ENCODE measurements at places on chromosomes 12 and 14. TPM values are rescaled to one million over a fixed set of nuclear protein-coding genes. Genes with fewer than 3 reads are reported as not detected.

DNA sequence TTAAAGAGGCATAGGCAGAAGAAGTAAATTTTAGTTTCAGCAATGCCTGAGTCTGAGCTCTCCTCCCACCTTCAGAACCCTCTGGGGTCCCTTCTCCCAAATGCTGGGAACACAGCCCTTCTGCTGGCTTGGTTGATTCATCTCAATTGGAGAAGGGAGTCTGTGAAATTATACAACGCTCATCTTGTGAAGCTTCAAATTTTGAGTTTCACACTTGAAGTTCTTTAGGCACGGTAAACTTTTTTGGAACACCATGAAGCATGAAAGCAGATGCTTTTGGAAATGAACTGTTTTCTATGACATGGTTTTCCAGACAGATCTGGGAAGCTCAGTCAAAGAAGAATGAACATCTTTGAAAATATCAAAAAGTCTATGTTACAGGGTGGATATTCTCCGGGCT, 69.9 kb downstream of the TBK1 start:
- DNase-seq, result no peak
- H3K4me1 ChIP-seq, result no peaks in the 10 kb centered on the region
- H3K36me3 ChIP-seq, result no peaks in the 10 kb centered on the region
- H3K27ac ChIP-seq, result no peak overlapping the region
- no peaks in the 10 kb centered on the region for H3K27me3 ChIP-seq

Gene ACYP1
- total RNA-seq, result 19.7 TPM

Gene TMTC1
- total RNA-seq, result 24.8 TPM

GRCh38 chr12:70330158-70330557, 35.9 kb upstream of the KCNMB4 start:
- peaks cover 5% of the 10 kb centered on the region for H3K36me3 ChIP-seq
- H3K4me1 ChIP-seq, result no peaks in the 10 kb centered on the region
- H3K27me3 ChIP-seq, result no peaks in the 10 kb centered on the region
- no peak for DNase-seq
- no peak overlapping the region for H3K4me3 ChIP-seq

- peaks cover 98% of the 10 kb centered on the region for H3K27me3 ChIP-seq
- no peak overlapping the region for H3K4me3 ChIP-seq
- no peak overlapping the region for H3K27ac ChIP-seq
- no peak for DNase-seq
- no peaks in the 10 kb centered on the region for H3K36me3 ChIP-seq
- peaks cover 9% of the 10 kb centered on the region for H3K4me1 ChIP-seq
These were observed 771 bp downstream of the OTX2 start for GRCh38 chr14:56809270-56810146.

Gene SCNN1A
- total RNA-seq, result 156 TPM

All from lower lobe of right lung (tissue), 2 donors.